ENCODE measurements at places on chromosomes 3 and 15.

DNA sequence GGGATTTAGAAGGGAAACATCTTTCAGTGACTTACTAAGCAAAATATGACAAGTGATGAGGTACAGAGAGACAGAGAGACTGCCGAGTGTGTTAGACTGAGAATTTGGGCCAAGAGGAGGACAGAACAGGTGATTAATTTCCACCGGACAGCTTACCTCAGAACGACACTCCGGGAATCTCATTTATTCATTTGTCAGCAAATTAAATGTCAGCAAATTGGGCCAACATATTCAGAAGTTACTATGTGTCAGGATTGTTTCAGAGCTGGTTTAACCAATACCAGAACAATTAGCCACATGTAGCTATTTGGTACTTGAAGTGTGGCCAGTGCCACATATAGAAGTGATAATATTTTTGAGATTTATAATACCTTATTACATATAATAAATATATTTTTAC lies 232.6 kb upstream of the CNTN3 start:
- DNase-seq = no peak

DNA sequence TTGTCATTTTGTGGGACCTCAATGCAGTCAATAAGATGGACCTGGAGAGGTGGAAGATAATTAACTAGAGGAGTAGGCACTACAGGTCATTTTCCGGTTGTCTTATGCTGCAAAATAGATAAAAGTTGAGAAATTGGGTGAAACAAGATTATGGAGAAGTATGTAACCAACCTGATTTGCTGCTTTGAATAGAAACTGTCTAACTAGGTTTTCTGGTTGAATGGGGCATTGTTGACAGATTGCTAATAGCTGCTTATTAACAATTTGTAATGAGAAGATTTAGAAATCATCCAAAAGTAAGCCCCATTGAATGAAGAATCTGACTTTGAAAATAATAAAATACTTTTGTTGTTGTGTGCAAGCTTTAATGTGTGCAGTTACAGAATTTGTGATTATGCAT lies 26.2 kb downstream of the PIAS1 start:
- DNase-seq = no peak

- DNase-seq = no peak
Observed at GRCh38 chr3:72339670-72340030, 508.6 kb downstream of the SHQ1 start.

GRCh38 chr15:92468991-92469390 lies 75.3 kb downstream of the ST8SIA2 start:
- no peak for DNase-seq

- DNase-seq = no peak
Observed at GRCh38 chr3:185823078-185824044, 1.5 kb downstream of the IGF2BP2 start.

Measured in HS-27A (cell line).